HS-27A (cell line): ENCODE measurements at places on chromosomes 12 and 14.

GRCh38 chr12:85007836-85008235 is 28.2 kb downstream of the TSPAN19 start:
- DNase-seq = no peak

DNA sequence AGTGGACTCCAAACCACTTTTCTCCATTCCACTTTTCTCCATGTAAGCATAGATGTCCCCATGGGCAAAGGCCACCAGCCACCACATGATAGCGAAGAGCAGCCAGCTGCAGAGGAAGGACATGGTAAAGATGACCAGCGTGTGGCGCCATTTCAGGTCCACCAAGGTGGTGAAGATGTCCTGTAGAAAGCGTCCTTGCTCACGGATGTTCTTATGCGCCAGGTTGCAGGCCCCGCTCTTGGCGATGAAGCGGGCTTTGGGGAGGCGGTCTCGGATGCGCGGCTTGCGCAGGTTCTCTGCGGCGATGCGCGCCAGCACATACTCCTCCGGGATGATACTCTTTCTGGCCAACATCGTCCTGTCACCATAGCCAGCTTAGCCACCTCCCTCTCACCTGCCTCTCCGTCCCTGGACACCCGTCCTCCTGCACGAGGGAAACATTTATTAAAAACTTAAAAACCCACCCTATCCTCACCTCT is 1.2 kb downstream of the KCNJ8 start:
- DNase-seq = no peak

- DNase-seq = no peak
Measured at GRCh38 chr14:35678403-35679028, 130.6 kb downstream of the RALGAPA1 start.

- DNase-seq = peak; percentile 33
Measured at GRCh38 chr12:47903151-47903611, 1.6 kb downstream of the VDR start.

DNA sequence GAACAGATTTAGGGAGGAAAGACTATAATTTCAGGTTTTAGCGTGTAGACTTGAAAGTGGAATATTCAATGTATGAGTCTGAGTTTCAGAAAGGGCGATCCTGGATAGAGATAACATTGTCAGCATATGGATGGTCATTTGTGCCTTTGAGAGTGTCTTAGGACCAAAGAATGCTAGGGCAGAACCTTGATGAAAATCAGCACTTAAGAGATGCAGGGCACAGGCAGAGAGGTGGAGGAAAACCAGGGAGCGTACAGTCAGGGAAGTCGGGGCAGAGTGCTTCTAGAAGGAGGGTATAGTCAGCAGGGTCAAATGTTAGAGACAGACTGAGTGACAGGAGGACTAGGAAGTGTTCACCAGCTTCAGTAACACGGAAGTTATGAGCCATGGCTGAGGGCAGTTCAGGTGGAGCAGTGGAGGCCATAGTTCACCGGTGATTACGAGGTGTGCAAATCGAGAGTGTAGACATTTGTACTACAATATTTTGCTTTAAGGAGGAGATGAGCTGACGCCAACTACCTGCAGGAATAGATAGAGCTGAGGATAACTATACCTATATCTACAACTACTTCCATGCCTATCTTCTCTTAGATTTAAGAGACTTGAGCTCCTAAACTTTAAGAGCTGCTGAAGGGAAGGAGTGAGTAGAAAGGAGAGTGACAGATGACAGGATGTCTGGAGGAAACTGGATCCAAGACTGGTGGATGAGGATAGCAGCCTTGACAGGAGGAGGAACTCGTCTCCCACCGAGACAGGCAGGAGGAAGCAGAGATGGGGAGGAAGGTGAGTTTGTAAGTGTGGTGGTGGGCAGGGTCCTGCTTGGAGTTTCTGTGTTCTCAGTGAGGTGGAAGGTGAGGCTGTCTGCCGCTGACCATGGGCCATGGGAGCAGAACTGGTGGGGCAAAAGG is 6.5 kb downstream of the CBLN3 start:
- no peak for DNase-seq
